ENCODE measurements at places on chromosomes 3 and 15.

DNA sequence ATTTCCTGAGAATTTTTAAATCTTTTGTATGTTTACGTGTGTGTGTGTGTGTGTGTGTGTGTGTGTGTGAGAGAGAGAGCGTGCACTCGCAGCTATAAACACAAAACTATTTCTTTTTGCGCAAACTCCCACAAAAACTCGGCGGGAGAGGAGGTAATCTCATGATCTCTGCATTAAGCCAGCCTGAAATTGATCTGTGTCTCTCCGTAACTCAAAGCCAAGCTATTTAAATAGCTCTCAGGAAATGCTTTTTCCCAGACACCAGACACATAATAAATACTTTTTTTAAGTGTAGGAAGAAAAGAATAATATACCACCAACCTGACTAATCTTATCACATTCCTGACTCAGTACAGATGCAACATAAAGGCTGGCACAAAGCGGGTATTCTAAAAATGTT lies 226.8 kb downstream of the MAGI1 start:
- DNase-seq, result no peak

DNA sequence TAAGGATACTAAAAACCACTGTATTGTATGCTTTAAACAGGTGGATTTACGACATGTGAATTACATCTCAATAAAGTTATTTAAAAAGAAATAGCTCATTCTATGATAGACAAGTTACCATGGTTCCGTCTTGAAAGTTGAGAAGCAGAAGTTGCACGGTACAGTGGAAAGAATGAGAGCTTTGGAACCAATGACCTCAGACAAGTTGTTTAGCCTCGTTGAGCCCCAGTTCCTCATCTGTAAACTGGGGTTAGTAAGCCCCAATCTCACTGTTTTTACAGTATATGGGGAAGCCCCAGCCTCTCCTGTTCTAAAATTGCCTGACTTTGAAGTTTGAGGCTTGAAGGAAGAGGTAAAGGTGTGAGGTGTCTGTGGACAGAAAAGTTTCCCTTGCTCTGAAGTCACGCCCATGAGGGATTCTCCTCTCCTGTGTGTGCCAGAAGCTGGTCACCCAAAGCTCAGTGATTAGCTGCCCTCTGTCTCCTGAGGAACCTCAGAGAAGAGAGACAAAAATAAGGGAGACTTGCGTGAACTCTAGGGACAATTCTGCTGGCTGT lies 10.0 kb downstream of the CRYGS start:
- peak; percentile 50 for DNase-seq

DNA sequence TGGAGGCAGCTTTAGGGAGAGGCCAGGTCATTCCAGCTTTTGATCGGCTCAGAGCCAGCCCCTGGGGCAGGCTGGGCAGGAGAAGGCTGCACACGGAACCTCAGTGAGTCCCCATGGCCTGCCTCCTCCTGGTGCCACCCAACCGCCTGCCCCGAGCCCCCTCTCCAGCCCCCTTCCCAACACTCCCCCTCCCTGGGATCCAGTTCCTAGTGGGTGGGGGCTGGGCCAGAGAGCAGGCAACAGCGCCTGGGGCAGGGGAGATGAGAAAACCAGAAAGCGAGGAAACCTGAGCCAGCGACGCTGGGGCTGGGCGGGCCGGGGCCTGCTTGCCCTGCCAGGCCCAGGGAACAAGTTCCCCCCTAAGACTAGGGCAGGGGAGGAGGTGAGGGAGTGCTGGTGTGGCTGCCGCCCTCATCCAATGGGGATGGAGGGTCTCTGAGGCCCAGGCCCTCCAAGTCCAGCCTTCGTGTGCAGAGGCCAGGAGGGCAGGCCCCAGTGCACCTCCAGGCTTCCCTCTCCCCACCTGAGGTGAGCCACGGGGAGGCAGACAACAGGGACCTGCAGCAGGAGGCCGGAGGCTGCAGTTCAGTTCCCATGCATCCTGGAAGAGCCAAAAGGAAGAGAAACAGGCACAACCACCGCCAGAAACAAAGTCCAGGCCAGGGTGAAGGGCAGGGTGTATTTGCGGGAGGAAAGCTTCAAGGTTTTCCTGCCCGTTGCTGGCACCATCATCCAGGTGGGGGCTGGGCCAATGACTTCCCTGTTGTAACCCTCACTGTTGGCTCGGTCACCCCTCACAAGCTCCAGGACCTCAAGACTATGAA lies 4.0 kb upstream of the SEMA3F start:
- DNase-seq, result no peak

DNA sequence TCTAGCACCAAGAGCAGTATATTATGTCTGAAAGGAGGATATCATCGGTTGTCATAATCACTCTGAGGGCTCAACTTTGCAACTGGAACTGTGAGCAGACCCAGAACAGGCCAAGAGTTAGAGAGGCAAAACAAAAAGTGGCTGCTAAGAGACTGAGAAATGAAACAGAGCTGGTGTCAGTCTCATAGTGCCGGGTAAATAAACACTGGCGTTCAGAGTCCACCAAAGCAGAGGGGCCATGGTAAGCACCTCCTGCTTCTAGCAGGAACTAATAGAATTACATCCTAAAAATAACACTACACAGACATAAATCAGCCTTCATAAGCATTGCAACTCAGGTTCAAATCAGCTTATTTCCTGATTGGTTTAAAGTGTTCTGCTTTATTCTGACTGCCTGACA lies 10.3 kb upstream of the IL12A start:
- DNase-seq, result no peak

DNA sequence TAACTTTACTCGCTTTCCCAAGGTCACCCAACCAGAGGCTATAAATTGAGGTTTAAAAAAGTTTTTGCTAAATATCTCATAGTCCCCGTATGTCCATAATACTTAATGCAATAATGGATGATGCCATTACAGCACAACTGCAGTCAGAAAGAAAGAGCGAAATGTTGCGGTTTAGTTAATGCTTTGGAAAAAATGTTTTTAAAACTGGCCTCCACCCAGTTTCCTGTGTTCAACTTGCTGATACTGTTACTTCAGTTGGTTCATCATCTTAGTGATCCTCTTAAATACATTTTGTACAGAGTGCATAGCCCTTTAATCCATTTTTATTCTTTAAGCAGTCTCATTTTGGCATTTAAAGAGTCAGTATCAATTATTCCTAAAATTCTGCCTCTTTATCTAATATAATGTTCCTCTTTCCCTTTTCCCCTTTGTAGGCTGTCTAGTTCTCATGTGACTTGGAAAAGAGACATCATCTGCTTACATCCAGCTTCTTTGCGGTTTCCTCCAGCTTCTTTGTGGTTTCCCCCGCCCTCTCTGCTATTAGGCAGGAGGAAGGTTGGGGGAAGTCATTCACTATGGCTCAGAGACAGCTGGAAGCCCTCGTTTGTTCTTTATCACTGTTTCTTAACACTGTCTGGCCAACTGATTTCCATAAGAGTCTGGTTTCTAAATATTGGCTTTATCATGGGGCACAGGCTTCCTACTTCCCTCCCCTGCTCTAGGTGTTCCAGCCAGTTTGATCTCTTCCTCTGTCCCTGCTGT lies 154.3 kb downstream of the GOLIM4 start:
- DNase-seq, result no peak

DNA sequence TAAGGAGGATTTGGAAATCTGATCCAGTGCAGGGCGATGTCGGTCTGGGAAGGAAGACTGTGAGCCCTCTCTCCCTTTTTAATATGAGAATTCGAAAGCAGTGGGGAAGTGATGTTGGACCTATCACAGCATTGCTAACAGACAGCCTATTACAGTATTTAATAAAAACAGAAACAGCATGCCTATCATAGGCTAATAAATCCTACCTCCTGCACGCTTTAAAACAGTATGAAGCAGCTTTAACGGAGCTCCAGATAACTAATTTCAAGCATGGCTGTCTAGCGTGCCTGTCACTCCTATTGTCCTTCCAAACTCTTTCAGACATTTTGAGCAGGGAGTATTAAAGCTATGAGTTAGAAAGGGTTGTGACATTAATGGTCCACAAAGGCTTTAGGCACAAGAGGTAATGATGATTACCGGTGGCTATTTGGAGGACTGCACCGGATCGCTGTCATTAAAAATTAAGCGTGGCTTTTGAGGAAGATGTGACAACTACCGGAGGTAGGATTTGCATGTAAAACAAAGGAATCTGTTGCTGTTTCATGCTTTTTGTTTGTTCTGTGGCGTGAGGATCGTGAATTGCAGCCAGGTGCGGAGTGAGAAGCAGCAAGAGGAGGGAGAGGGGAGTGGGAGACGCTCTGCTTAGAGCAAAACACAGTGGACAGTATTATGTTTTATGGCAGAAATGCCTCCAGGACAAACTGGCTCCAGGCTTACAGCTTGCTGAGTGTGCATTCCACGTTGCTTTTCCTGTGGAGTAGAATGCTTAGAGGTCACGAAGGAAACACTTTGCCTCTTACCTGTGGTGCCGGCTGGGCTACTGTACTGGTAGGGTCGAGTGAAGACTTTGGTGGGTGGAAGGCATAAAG lies at the start of gene KCNMB2:
Gene KCNMB2 (plus strand): TSS at position 226 of the 869 bp plus-strand sequence.
- no peak for DNase-seq

DNA sequence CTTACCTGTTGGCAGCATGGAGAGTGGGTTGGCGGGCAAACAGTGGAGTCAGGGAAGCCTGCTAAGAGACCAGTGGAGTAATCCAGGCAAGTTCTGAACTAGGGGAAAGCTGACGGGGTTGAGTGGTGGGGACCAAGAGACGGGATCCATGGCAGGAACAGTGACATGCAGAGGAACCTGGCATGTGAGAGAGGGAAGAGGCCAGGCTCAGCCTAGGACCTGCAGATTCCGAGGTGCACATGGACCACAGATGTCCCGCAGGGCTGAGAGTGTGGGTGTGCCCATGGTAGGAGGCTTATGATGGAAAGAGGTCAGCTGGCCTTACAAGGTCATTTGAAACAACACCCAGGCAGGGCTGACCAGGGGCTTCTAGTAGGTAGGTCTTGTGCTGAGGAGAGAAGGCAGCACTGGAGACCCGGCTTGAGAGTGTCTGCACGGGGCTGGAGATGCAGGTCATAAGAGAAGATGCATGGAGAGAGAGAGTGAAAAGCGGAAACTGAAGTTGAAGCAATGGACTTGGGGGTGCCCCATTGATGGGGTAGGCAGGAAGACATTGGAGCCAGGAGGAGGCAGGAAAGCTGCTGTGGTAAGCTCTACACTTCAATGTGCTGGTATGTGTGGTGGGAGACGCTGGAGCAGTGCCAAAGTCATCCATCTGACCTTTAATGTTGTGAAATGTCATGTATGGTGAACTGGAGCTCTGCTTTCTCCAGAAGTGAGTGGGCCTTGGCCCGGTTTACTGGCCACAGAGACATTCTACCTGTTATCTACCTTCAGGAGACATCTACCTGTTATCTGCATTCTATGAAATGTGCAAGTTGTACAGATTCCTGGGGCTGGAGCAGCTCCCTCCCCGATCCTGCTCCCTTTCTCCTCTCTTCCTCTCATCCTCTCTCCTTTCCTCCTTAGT lies 4.6 kb downstream of the SPSB4 start:
- no peak for DNase-seq

- no peak for DNase-seq
Observed at GRCh38 chr3:16546186-16547010, 32.9 kb upstream of the RFTN1 start.

GRCh38 chr15:92196342-92196741 lies 197.3 kb upstream of the ST8SIA2 start:
- no peak for DNase-seq

DNA sequence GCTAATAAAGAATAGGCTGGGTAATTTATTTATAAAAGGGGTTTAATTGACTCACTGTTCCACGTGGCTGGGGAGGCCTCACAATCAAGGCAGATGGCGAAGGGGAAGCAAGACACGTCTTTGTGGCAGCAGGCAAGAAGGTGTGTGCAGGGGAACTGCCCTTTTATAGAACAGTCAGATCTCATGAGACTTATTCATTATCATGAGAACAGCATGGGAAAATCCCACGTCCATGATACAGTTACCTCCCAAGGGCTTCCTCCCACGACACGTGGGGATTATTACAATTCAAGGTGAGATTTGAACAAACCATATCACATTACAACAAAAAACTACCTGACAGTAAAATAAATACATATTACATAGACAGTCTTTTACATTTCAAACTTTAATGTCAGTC lies 414.9 kb downstream of the NAALADL2 start:
- no peak for DNase-seq

DNA sequence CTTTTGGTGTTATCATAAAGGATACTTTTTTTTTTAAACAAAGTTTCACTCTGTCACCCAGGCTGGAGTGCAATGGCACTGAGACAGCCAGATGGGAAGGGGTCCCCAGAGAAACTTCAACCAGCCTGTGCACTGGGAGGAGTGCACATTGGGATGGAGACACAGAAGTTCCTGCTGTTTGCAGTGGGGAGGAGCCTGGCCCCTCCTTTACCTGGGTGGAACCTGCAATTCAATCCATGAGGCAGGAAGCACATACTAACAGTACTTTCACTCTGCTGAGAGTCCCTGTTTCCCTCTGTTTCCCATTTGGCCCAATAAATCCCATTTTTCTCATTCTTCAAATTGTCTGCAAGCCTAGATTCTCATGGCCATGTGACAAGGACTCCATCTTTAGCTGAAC lies 42.3 kb upstream of the LHFPL4 start:
- DNase-seq, result no peak

GRCh38 chr15:48644827-48645557 lies 517 bp downstream of the FBN1 start:
- DNase-seq, result no peak

GRCh38 chr15:94674296-94674695 lies 442.9 kb downstream of the MCTP2 start:
- no peak for DNase-seq

DNA sequence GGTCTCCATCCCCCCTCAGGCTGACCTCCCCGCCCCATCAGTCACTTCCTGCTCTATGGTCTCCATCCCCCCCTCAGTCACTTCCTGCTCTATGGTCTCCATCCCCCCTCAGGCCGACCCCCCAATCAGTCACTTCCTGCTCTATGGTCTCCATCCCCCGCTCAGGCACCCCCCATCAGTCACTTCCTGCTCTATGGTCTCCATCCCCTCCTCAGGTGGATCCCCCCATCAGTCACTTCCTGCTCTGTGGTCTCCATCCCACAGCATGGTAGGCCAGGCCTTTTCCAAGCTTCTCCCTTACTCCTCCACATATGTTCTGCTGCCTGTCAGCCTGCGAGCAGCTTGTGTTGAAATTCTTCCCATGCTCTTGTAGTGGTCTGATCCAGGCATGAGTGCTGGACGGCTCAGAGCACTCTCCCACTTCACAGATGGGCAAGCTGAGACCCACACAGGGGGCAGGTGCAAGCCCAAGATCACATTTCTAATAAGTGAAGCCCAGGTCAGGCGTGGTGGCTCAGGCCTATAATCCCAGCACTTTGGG lies 36.8 kb downstream of the BDH1 start:
- no peak for DNase-seq

GRCh38 chr15:96410175-96411055 lies 79.9 kb downstream of the NR2F2 start:
- no peak for DNase-seq

- no peak for DNase-seq
Observed at GRCh38 chr3:154552338-154552737, 122.3 kb upstream of the GPR149 start.

DNA sequence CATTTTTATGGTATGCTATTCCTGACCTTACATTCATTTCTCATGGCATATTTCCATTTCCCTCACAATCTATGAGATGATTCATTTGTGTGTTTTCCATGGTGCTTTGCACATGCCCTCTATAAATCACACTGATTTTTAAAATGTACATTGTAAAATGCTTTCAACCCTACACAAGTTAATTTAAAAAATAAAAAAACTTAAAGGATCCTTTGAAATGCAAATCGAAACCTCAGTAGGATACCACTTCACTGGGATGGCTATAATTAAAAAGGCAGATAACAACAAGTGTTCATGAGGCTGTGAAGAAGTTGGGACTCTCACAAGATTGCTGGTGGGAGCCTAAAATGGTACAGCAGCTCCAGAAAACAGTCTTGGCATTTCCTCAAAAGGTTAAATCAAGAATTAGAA lies 83.5 kb downstream of the FMN1 start:
- no peak for DNase-seq
